ENCODE measurements at places on chromosomes 2 and 18. TPM values are rescaled to one million over a fixed set of nuclear protein-coding genes. Genes with fewer than 3 reads are reported as not detected.

DNA sequence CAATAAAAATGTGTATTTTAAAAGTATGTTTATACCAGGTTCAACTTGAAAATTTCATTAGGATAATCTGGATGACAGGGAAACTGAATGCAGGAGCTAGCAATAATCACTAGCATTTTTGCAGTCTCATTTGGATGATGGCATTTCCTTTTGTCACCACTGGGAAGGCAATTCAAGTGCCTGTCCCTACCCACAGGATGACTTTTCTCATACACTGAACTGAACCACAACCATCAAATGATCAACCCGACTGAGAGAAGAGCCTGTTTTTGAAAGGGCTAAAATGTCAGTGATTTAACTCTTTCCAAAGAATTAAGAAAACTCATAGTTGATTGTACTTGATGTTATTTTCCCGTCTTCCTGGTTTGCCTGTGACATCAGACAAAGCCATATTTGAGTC lies 115.0 kb downstream of the FAM124B start:
- H3K27ac ChIP-seq: no peak overlapping the region
- H3K4me1 ChIP-seq: no peaks in the 10 kb centered on the region
- peaks cover 10% of the 10 kb centered on the region for H3K27me3 ChIP-seq
- H3K36me3 ChIP-seq: no peaks in the 10 kb centered on the region
- H3K4me3 ChIP-seq: no peak overlapping the region

DNA sequence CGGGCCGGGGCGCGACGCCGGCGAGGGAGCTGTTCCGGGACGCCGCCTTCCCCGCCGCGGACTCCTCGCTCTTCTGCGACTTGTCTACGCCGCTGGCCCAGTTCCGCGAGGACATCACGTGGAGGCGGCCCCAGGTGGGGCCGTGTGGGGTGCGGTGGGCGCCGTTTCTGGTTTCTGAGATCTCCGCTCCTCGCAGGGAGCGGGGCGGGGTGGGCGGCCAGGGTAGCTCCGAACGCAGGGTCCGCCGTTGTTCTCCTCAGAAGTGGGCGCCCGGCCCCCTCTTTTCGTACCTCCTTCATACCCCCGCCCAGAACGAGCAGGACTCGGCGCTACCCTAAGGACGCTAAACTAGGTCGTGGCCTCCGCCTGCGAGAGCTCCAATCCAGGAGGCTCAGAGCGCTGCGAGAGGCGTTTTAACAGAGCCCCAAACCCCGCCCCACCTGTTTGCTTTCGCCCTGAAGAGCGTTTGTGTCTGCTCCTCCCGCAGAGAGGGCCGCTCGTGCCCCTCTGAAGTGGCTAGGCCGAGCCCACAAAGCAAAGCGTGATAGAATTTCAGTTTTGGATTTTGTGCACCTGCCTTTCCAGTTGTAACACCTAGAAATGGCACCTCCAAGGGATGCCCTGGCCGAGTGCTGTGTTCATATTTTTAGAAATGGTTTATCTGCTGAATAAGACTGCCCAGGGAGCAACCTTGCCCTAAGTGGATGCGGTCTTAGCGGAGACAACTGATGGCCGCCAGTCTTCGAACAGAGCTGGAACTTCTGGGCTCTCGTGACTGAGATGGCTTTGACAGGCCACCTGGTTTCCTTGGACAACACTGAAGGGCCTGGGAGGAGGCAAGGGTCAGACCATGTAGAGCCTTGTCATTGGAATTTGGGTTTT lies 626 bp downstream of the CAPN10 start:
- H3K4me1 ChIP-seq: peaks cover 17% of the 10 kb centered on the region
- no peaks in the 10 kb centered on the region for H3K27me3 ChIP-seq
- DNase-seq: peak; percentile 21

DNA sequence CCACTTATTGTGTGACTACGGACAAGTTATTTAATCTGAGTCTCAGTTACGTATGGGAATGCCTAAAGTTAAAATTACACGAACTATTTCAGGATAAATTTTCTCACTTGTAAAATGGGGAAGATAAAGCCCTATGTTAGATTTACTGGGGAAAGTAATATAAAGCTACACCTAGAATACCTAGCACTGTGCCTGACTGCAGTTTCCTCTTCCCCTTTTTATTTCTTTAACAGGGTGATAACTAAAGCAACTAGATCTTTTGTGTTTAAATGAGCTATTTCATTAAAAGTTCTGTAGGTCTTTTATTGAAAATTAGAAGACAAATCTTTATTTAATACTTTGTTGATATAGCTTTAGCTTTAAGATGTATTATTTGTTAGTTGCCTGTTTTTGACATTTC lies 5.0 kb downstream of the B3GNT2 start:
- H3K27me3 ChIP-seq: no peaks in the 10 kb centered on the region
- H3K36me3 ChIP-seq: no peaks in the 10 kb centered on the region
- peaks cover 8% of the 10 kb centered on the region for H3K4me1 ChIP-seq
- no peak overlapping the region for H3K4me3 ChIP-seq
- no peak overlapping the region for H3K27ac ChIP-seq
- DNase-seq: no peak

DNA sequence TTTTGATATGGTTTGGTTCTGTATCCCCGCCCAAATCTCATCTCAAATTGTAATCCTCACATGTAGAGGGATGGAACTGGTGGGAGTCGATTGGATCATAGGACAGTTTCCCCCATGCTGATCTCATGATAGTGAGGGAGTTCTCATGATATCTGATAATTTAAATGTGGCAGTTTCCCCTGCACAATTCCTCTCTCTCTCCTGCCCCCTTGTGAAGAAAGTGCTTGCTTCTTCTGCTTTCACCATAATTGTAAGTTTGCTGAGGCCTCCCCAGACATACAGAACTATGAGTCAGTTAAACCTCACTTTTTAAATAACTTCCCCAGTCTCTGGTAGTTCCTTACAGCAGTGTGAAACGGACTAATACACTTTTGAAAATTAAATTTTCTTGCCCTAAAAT lies 12.3 kb upstream of the KCNJ3 start:
- H3K36me3 ChIP-seq: no peaks in the 10 kb centered on the region
- no peaks in the 10 kb centered on the region for H3K27me3 ChIP-seq
- H3K4me3 ChIP-seq: no peak overlapping the region

GRCh38 chr2:20288642-20289340 lies 61.9 kb downstream of the PUM2 start:
- peaks cover 10% of the 10 kb centered on the region for H3K36me3 ChIP-seq
- H3K27me3 ChIP-seq: no peaks in the 10 kb centered on the region
- H3K4me3 ChIP-seq: no peak overlapping the region
- peak; percentile 9 for DNase-seq
- H3K4me1 ChIP-seq: peaks cover 14% of the 10 kb centered on the region

DNA sequence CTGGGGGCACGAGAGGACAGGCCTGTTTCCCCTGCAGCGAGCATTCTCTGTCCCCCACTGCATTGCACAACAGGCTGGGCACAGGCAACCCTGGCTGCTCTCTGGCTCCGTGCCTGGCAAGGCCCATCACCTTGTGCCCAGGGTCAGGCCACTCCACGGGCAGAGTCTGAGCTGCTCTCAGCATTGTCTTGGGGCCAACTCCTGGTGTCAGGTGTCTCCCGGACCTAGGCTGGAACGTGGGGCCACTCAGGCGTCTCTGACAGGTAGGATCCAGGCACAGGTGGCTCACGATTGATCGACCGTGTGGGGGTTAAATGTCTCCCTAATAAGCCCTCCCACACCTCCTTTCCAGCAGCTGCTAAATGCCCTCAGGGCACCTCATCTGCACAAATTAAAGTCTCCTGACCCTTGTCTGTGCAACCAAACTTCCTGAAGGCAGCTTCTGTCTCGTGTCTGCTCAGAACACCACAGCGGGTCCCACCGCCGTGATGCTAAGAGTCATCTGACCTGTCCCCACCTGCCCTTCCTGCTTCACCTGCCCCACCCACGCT lies 66.6 kb upstream of the GPC1 start:
- DNase-seq: no peak
- H3K27me3 ChIP-seq: no peaks in the 10 kb centered on the region
- no peak overlapping the region for H3K4me3 ChIP-seq

GRCh38 chr2:20868377-20868776 lies 45.5 kb upstream of the LDAH start:
- DNase-seq: no peak
- no peaks in the 10 kb centered on the region for H3K27me3 ChIP-seq
- no peak overlapping the region for H3K27ac ChIP-seq
- H3K4me1 ChIP-seq: no peaks in the 10 kb centered on the region
- H3K36me3 ChIP-seq: no peaks in the 10 kb centered on the region

RBM45 gene
- 11.2 TPM for total RNA-seq

GRCh38 chr18:74326231-74326630 lies 10.6 kb downstream of the C18orf63 start:
- no peak for DNase-seq
- no peak overlapping the region for H3K27ac ChIP-seq

GRCh38 chr18:59229191-59229590 lies 9.2 kb downstream of the GRP start:
- H3K4me1 ChIP-seq: no peaks in the 10 kb centered on the region
- no peak overlapping the region for H3K27ac ChIP-seq
- no peak for DNase-seq
- peaks cover 10% of the 10 kb centered on the region for H3K27me3 ChIP-seq
- H3K36me3 ChIP-seq: no peaks in the 10 kb centered on the region

DNA sequence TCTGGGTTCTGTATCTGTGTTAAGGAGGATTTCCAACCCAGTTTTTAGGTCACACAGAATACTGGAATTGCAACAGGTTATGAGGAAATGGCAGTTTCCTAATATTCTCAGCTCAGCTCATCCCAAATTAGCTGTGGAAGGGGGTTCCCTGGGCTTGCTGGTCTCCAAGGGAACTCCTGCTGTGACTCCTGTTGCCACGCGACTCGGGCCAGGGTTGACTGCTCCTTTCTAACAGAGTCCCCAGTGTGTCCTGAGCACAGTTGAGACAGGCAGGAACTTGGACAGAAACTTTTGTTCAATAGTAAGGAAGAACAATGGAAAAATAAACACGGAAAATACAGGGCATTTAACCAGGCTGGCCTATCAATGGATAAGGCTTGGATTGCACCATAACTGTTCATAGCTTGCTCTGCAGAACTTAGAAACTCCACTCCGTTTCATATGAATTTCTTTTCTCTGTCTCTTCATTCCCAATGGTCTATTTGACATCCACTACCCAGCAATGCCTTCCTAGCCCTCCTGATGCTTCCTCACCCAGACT lies 3.8 kb upstream of the ROCK2 start:
- H3K27me3 ChIP-seq: peaks cover 2% of the 10 kb centered on the region
- peak; percentile 36 for DNase-seq
- H3K4me3 ChIP-seq: no peak overlapping the region
- H3K27ac ChIP-seq: no peak overlapping the region

BOLL gene
- not detected for total RNA-seq

GRCh38 chr18:54260396-54261072 lies 8.8 kb upstream of the POLI start:
- H3K4me3 ChIP-seq: no peak overlapping the region
- DNase-seq: no peak
- H3K36me3 ChIP-seq: no peaks in the 10 kb centered on the region

GRCh38 chr2:9380702-9381628 lies 42.4 kb downstream of the ITGB1BP1 start:
- DNase-seq: peak; percentile 68
- peaks cover 12% of the 10 kb centered on the region for H3K4me1 ChIP-seq
- H3K27me3 ChIP-seq: no peaks in the 10 kb centered on the region
- no peak overlapping the region for H3K4me3 ChIP-seq

GRCh38 chr2:230671117-230671516 lies 41.5 kb upstream of the CAB39 start:
- H3K4me1 ChIP-seq: no peaks in the 10 kb centered on the region
- no peak for DNase-seq
- H3K4me3 ChIP-seq: no peak overlapping the region
- no peaks in the 10 kb centered on the region for H3K27me3 ChIP-seq
- H3K36me3 ChIP-seq: no peaks in the 10 kb centered on the region
- no peak overlapping the region for H3K27ac ChIP-seq

Measured in endothelial cell of umbilical vein (primary cell).